ENCODE measurements at places on chromosomes 2 and 18.

DNA sequence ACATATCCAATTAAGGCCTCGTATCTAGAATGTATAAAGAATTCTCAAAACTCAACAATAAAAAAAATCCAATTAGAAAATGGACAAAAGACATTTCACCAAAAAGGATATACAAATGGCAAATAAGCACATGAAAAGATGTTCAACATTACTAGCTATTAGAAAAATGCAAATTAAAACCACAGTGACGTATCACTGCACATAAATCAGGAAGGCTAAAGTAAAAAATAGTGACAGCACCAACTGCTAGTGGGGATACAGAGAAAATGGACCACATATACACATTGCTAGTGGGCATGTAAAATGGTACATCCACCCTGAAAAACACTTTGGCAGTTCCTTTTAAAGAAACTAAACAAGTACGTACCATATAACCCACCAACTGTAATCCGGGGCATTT is 59.7 kb downstream of the SMAD4 start:
- DNase-seq, result no peak

DNA sequence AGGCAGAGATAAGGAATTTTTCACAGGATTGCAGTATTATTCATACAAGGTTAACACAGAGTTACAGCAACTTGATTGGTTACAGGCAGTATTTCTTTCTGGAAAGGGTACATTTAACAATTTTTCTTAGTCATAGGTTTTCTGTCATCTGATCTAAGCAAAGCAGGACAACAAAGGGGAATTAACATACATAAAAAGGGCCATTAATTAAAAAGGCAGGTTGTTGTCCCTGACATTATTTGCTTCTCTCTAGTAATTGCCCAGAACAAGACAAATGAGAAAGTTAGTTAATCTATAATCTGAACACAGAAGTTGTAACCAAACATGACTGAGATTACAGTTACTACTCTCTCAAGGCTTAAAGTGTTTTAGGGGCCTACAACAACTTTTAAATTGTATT is 291.4 kb upstream of the LRRTM4 start:
- no peak for DNase-seq

- DNase-seq, result no peak
Observed at GRCh38 chr2:25333981-25334380, 7.7 kb downstream of the DNMT3A start.

DNA sequence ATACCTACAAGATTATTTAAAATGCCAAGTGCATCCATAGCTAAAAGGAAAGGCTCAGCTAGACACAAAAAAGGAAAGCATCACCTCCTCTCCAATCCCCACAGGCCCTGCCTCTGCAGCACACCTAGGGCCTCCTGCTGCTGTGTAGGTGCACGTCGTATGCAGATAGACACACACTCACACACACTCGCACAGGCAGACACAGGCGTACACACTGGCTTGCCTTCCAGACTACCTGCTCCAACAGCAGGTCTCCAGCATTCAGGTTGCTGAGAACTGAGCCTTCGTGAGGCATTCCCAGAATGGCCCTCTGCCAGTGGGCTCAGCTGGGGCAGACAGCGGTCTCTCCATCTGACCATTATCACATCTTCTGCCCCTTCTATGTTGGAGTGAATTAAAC is 35.3 kb upstream of the FRZB start:
- DNase-seq, result no peak

GRCh38 chr2:60992985-60993392 is 24.5 kb upstream of the PEX13 start:
- DNase-seq, result no peak

DNA sequence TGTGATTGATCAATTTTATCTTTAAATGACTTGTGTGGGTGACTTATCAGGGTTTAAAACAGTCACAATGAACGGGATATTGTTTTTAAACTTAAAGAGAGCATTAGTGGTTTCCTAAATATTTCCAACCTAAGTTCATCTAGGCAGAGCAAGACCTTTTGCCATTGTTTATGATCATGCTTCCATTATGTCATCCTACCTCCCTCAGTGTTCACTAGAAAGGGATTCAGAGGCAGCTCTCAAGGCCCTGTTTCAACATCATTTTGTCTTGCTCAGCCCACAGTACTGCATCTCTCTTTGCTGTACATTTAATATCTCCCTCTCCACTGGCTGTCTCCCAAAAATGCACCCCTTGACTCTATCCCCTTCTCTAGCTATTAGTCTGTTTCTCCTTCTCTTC is 21.5 kb upstream of the PELI1 start:
- no peak for DNase-seq

- no peak for DNase-seq
Observed at GRCh38 chr2:219728991-219729487, 101.6 kb downstream of the SLC4A3 start.

DNA sequence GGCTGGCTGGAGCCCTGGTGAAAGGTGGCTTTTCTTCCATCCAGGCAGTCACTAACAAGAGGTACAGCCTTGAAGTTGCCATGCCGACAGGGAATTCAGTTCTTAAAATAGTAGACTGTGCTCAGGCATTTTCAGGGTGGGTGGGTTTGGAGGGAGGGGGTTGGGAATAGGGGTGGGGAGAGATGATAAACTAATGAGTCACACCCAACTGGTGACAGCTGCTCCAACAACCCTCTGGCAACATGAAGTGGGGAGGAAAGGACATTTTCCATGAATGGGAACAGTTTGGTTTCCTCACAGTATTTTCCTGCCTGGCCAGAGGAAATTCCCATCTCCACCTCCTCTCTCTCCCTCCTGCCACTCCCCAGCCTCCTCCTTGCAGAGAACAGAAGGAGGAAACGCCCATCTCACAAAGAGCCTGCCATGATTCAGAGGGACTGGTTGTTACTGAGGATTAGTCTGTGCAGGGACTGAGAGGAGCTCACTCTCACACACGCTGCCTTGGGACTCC is 113.0 kb upstream of the SLC1A4 start:
- DNase-seq, result no peak

GRCh38 chr2:203842373-203842772 is 25.2 kb upstream of the CTLA4 start:
- DNase-seq, result no peak

- no peak for DNase-seq
Observed at GRCh38 chr18:23967321-23968089, 47.0 kb upstream of the TTC39C start.

DNA sequence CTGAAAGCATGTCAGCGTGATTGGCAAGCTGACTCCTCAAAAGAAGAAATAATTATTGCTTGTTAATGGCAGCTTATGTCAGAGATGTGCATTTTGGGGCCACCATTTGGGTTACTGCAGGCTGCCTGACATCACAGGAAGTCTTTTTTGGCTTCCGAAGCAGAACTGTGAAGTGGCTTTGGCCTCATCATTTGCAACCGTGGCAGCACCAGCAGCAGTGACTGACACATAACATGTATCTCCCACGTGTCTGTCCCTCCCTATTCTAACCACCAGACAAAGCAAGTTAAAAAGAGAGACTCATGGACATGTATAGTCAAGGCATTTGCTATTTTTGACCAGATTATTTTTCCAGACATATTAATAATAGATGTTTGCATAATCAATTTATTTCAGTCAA is 488.7 kb upstream of the ACVR2A start:
- DNase-seq, result no peak

DNA sequence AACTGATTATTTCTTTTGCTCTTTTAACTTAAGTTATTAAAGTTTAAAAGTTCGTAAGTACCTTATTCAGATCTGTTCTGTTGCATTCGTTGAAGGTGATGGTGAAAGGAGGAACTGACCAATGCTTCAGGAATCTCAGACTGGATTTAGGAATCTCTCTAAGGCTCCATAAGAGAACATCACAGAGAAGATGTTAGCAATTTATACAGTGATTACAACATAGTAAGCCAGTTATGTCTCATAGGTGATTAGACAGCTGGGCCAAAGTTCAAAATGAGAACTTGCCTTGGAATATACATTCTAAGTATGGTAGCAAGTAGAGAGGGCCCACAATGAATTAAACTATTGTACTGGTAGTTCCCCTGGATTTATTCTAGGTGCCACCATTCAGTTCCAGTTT is 3.2 kb downstream of the MARS2 start:
- DNase-seq, result no peak

Measured in H1 (cell line).